ENCODE measurements at places on chromosomes 1 and 21.

DNA sequence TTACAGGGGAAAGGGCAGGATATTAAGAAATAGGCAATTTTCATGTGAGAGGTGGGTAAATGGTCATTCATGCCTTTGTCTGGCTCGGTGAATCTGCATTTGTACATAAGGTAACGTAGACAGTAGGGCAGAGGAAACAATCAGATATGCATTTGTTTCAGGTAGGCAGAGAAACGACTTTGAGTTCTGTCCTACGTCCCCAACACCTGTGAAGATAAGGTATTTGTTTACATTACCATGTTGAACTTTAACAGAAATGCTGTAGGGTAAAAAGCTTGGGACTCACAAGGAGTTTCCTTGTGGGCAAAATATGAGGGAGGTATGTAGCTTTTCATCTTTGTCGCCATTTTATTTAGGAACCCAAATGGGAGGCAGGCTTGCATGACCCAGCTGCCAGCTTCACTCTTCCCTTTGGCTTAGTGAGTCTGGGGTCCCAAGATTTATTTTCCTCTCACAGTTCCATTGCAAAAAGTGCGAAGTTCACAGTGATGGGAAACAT, 31.4 kb downstream of the B3GALT5 start:
- no peak for DNase-seq

DNA sequence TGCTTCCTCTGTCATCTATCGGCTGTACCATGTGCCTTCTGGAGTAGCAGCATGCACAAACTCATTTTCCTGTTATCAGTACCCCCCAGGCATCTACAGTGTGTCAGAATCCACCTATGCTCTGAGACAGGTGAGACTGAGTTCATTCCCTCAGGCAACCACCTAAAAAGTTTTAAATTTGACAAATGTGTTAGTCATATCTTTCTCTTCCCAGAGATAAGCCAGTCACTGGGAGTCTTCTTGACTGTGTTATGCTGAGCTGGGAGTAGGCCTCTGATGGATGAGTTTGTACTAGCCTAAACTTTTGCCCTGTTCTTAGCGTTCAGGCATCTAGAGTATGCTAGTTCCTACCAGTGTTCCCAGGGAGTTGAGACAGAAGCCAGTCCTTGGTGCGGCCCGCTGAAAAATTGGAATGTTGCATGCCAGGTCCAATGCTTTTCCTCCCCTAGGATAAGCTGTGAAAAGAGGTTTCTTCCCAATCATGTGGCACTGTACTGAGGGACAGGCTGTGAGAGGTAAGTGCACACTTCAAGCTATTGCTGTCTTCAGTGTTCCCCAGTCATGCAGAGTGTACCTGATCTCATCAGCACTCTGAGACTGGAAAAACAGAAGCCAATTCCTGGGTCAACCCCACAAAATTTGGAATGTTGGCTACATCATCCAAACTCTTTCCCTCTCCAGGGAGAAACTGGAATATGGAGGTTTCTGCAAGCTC, 1202.3 kb downstream of the NCAM2 start:
- DNase-seq, result no peak

DNA sequence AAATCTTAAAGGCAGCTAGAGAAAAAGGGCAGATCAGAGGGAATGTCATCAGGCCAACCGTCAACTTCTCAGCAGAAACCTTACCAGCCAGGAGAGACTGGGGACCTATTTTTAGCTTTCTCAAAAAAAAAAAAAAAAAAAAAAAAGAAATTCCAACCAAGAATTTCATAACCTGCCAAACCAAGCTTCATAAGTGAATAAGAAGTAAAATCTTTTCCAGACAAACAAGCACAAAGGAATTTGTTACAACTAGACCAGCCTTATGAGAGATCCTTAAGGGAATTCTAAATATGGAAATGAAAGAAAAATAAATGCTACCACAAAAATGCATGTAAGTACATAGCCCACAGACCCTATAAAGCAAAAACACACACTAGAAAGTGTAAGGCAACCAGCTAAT, 267.7 kb downstream of the AKT3 start:
- DNase-seq, result no peak

DNA sequence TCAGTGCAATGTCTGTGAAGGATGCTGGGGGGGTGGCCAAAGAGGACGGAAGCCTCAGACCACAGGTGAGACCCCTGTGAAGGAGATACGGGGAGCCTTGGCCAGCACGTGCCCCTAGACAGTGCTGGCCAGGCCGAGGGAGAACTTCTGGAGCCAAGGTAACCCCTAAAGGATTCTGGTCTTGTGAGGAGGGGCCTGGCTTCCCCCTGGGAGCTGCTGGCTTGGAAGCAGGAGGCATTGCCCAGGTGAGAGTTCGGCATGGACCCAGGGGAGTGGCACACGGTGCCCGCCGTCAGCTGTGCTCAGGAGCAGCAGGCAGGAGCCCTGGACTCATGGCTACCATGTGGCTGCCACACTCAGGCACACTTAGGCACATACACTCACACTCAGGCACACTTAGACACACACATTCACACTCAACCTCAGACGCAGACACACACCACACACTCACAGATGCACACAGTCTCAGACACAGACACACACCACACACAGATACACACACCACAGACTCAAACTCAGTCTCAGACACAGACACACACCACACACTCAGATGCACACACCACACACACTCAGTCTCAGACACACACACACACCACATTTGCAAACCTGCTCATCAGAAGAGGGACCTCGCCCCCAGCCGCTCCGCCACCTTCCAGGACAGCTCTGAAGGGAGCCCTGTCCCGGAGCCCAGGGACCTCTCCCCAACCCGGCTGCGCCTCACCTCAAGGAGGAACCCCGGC, 1.1 kb upstream of the COL6A2 start:
- DNase-seq, result no peak

- DNase-seq, result no peak
Observed at GRCh38 chr1:184503221-184503749, 116.5 kb downstream of the C1orf21 start.

- no peak for DNase-seq
Observed at GRCh38 chr21:46459356-46460112, 843 bp downstream of the DIP2A start.
